ENCODE measurements at places on chromosomes 13 and 19.

DNA sequence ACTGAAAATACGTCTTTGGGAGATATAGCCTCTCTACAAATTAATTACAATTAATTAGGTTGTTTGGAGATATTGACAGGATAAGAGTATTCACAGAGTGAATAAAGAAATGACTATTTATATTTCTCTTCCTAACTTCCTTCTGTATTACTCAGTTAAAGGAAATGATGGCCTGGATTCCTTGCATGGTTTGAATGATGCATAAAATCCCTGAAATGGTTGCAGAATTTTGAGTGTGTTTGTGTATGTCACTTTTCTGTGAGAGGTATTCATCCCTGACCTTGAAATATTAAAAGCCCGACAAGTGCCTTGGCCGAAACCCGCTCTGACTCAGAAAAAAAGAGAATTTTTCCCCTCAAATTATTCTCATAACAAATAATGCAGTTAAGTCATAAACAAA is 90.0 kb downstream of the PDS5B start:
- DNase-seq = peak; percentile 23

GRCh38 chr19:28727480-28728159 is 485.3 kb downstream of the UQCRFS1 start:
- DNase-seq = peak; percentile 31

DNA sequence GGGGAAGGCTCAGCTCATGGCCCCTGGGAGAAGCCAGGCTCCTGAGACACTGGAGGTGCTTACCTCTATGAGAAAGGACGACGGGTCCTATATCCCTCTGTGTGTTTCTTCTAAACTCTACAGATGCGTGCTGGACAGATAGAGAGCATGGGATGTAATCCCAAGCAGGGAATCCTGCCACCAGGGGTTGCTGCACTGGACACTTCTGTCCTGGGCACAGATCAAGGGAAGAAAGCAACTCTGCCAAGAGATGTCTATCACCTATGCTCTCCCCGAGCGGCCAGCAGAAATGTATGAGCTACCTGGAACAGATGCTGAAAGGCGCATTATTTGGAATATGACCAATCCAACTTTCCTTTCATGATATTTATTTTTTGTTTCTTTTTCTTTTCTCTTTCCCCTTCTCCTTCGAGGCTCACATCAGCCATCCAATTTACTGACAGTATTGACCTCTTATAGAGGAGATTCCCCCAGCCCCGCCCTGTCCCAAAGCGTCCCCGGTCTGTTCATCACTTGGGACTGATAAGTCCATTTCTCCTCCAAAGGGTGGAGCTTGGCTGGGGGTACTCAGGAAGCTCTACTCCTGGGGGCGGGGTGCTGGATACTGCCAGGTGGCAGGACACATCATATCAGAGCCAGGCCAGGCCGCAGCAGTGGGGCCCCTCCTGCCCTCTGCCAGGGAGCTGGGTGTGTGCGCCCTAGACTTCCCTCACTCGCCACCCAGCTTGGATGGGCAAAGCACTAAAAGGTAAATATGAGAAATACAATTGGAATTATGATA is 34.2 kb downstream of the TSHZ3 start:
- DNase-seq = no peak

DNA sequence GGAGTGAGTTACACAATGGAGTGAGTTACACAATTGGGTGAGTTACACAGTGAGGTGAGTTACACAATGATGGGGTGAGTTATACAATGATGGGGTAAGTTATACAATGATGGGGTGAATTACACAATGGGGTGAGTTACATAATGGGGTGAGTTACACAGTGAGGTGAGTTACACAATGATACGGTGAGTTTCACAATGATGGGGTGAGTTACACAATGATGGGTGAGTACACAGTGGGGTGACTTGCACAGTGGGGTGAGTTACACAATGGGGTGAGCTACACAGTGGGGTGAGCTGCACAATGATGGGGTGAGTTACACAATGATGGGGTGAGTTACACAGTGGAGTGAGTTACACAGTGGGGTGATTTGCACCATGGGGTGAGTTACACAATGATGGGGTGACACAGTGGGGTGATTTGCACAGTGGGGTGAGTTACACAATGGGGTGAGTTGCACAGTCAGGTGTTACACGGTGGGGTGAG is 52.5 kb upstream of the GAS6 start:
- no peak for DNase-seq

DNA sequence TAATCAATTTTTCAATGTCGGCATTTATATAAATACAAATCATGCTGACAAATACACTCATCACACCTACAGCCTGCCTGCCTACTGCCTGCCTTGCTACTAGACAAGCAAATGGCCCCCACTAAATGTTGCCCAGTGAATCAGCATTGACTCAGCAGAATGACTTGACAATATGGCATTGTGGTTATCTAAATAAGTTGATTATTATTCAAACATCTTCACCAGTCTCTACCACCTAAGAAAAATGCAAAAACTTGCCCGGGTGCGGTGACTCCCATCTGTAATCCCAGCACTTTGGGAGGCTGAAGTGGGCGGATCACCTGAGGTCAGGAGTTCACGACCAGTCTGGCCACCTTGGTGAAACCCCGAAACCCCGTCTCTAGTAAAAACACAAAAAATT is 296.1 kb downstream of the PCDH9 start:
- peak; percentile 50 for DNase-seq

DNA sequence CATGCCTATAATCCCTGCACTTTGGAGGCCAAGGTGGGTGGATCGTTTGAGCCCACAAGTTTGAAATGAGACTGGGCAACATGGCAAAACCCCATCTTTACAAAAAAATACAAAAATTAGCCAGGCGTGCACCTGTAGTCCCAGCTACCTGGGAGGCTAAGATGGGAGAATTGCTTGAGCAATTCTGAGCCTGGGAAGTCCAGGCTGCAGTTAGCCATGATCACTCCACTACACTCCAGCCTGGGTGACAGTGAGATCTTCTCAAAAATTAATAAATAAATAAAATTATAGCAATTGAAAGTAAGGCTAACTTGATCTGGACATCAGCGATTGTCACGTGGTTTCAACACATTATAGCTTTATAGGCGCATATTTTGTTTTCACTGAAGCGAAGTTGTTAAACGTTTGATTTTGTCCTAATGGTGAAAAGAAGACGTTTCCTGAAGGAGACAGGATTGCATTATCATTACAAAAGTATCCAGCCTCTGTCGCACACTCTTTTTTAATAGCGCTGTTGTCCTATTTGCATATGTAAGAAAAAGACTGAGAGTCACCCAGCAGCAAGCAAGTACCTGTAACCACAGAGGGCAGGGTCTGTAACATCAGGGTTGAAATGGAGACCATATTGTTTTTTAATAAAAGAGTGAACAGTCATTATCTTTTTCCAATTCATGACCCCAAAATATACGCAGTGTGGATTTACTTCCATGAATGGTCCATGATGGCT is 335.7 kb downstream of the DCT start:
- no peak for DNase-seq

- peak; percentile 78 for DNase-seq
Measured at GRCh38 chr19:29006057-29006735, 206.8 kb downstream of the UQCRFS1 start.

DNA sequence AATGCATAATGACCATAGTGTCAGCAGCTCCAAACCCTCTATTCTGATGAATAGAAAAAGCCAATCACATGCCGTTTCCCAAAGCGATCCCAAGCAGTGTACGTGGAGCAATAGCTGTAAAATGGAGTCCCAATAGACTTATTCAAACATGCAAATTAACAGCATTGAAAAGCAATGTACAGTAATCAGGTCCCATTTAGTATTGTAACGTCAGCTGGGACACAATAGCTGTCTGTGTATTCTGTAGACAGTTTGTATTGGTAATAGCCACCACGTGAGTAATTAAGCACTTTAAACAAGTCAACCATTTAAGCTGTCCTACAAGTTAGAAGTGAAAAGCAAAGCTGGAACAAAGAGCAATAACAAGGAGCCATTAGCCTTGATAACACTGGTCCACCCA is 698.2 kb downstream of the PCDH17 start:
- DNase-seq = no peak

DNA sequence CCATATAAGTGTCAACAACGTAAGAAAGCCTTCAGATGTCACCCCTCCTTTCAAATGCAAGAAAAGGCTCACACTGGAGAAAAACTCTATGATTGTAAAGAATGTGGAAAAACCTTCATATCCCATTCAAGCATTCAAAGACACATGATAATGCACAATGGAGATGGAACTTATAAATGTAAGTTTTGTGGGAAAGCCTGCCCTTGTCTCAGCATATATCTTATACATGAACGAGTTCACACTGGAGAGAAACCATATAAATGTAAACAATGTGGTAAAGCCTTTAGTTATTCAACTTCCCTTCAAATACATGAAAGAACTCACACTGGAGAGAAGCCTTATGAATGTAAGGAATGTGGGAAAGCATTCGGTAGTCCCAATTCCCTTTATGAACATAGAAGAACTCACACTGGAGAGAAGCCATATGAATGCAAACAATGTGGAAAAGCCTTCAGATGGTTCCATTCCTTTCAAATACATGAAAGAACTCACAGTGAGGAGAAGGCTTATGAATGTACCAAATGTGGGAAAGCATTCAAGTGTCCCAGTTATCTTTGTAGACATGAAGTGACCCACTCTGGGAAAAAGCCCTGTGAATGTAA is 11.1 kb downstream of the ZNF844 start:
- DNase-seq = no peak

DNA sequence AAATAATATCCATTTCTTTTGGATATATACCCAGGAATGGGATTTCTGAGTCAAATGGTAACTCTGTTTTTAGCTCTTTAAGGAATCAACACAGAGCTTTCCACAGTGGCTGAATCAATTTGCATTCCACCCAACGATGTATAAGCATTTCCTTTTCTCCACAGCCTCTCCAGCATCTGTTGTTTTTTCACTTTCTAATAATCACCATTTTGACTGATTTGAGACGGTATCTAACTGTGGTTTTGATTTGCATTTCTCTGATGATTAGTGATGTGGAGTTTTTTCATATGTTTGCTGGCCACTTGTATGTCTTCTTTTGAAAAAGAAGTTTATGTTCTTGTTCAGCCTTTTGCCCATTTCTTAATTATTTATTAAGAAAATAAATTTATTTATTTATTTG is 352.2 kb upstream of the OBI1 start:
- DNase-seq = no peak

- DNase-seq = no peak
Measured at GRCh38 chr13:112083971-112084370, 17.0 kb downstream of the SOX1 start.

Measured in fibroblast of skin of scalp (primary cell).